ENCODE measurements at places on chromosomes 5 and 9.

- DNase-seq = no peak
Measured at GRCh38 chr5:149254506-149254905, 17.2 kb upstream of the AFAP1L1 start.

GRCh38 chr5:111385970-111386831 is 126.1 kb downstream of the STARD4 start:
- DNase-seq = peak; percentile 57

DNA sequence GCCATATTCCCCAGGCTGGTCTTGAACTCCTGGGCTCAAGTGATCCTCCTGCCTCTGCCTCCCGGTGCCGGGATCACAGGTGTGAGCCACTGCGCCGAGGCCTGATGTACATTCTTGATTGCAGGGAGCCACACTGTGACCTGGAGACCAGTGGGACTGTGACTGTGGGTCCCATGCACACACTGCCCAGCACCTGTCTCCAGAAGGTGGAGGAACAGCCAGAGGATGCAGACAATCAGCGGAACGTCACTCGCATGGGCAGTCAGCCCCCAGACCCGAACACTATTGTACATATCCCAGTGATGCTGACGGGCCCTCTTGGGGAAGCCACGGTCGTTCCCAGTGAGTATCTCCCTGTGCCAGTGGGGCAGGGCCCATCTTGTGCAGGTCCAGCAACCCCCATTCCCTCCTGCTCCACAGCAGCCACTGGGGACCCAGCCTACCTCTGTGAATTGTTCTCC is 147.3 kb downstream of the CACNA1B start:
- DNase-seq = no peak

DNA sequence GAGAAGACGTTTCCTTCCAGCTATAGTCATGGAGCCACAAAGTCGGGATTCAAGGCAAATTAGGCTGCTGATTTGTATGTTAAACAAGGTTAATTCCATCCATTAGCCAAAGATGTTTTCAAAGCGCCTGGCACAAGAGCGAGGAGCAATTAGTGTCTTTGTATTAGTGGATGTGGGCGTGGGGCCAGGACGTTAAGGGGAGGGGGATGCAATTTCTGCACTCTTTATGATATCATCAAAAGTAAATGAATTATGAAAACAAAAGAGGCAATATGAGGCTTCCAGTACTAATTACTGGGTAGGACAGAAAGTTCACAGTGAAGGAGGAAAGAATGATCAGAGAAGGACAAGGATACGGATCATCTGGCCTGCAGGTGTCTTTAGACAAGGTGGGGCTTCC is 230.9 kb upstream of the MSX2 start:
- no peak for DNase-seq

DNA sequence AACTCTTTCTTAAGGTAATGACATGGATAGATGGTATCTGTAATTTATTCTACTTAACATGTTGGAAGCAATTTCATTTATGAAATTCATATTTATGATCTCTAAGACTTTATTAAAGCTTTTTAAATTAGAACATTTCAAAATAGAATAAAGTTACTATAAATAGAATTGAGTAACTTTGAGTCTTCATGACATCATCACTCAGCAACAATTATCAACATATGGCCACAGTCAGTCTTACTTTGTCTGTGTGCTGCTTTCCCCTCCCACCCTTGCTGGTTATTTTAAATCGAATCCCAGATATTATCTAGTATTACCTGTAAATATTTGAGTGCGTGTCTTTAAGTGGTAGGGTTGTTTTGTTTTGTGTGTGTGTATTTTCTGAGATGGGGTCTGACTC is 65.2 kb downstream of the IPO11 start:
- DNase-seq = no peak

GRCh38 chr5:23721336-23721735 is 213.9 kb downstream of the PRDM9 start:
- no peak for DNase-seq

DNA sequence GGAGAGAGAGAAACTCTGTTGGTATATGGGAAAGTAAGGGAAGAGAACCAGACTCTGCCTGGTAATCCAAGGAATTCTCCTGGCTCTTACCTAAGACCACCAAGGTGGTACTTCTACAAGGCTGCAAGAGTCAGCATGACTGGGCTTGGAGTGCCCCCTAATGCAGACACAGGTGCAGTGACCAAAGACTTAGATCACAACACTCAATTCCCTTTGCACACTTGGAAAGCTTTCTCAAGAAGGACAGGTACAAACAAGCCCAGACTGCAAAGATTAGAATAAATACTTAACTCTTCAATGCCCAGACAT is 25.2 kb downstream of the UGT3A2 start:
- DNase-seq = no peak

DNA sequence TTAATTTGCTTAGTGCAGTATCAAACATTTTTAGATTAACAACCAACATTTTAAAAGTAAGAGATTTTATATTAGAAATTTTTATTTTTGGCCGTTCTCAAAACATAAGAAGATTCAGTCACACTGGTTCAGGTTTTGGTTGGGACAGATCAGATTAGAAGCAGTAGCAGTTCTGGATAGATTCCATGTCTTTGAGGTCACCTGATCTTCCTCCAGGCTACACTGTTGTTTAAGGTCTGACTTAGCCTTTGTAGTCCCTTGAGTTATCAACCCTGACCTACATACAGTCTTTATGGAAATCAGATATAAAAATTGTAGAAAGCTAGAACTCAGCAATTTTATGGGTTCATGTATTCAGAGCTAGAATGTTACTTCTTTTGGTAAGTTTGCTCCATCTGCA is 910.0 kb upstream of the WWC1 start:
- DNase-seq = no peak
